ENCODE measurements at places on chromosomes 5 and 9.
A peak's percentile ranks its signal among the peaks of the same experiment; 100 is the strongest.

DNA sequence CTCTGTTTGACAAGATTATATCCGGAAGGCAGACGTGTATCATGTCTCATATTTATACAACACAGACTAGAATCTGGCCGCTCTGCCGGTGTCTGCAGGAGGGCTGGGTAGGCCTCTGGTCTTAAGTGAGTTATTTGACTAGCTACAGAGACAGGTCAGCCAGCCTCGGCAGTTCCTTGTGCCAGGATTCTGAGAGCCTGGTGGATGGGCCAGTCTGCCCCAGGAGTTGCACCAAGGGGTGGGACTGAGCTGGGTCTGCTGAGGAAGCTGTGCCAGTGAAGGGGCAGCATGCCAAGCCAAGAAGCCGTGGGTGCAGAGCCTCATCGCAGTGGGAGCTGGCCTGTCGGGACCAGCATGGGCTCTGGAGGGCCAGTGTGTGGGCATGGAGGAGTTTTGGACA is 7.1 kb downstream of the SNX18 start:
- no peak for DNase-seq

DNA sequence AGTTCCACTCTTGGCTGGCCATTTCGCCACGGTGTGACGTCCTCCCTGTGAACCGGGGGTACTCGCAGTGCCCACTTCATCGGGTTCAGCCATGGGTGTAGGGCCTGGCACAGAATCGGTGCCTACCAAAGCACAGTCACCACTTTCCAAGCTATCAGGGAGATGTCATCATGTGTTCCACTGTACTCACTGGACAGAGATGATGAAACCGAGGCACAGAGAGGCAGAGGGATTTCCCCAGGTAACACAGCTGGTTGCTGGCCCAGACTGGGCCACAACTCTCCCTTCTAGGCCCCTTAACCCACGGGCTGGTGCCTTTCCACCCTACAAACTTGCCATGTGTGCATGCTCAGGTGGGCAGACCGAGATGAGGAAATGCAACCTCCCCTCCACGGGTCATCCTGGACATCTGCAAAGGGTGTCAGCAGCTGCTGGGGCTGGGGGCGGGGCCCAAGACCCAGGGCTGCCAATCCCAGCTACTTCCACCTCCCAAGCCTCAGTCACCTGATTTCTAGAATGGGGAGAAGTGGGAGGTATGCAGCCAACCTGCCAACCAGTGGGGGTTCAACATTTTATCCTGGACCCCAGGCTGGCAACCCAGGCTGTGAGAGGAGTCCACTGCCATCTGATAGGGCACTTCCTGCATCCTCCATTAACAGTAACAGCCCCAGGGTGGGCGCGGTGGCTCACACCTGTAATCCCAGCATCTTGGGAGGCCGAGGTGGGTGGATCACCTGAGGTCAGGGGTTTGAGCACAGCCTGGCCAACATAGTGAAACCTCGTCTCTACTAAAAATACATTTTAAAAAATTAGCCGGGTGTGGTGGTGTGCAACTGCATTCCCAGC is 893 bp upstream of the SH2D3C start:
- DNase-seq = peak; percentile 90

DNA sequence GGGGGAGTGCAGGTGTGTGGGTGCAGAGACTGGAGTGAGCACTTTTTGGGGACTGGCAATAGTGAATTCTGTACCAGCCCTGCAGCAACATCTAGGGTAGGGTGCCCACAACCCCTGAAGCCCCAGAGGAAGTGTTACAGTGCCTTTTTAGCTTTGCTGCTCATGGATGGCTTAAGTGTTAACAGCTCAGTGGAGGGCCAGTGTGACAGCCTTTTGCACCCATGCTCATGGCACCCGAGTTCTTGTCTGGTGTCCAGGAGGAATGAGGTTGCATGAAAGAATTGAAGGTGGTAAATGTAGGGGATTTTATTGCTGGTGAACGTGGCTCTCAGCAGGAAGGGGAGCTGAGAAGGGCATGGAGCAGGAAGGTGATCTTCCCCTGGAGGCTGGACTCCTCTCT is 107.3 kb downstream of the MRPL36 start:
- no peak for DNase-seq

- no peak for DNase-seq
Measured at GRCh38 chr9:114123031-114123977, 24.2 kb upstream of the KIF12 start.

DNA sequence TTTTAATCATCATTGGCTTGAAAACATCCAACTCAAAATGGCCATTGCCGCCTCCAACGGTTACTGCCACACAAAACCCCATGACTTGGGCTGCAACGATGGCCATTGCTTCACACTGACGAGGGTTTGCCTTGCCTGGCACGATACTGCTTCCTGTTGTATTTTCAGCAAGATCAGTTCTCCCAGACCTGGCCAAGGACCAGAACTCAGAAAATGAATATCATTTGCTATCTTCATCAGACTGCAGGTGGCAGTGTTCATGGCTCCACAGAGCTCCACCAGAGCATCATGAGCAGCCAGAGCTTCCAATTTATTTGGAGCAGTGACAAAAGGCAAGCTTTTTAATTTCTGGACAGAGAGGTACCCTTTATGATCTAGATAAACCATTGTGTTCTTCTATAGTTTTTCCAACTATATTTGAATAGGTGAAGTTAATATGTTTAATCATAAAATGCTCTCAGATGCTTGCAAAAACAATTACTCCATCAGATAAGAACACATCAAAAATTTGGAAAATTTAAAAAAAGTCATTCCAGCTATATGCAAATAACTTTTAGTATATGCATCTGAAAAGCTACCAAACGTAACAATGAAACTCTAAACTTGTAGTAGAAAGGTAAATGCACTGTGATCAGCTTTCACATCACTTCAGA is 10.4 kb downstream of the AMACR start:
- peak; percentile 64 for DNase-seq

DNA sequence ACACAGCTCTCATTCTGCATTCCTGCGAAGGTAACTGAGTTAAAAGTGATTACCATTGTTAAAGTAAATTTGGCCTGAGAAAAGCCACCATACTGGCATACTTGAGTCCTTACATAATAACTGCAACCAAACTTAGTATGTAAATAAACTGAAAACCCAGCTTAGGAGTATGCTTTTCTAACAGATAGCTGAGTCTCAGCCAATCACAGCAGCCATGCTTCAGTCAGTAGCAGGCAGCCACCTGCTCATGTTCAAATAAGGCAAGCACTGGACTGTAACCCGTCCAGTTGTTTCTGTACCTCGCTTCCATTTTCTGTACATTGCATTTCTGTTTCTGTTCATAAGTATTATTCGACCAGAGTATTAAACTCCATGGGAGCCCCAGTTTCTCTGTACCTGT is 58.6 kb downstream of the GCNT4 start:
- peak; percentile 18 for DNase-seq
